NCI-H1105 treated with DMSO at 0.1 percent for 48 hours (cell line): ENCODE measurements at places on chromosomes 11 and 22.

DNA sequence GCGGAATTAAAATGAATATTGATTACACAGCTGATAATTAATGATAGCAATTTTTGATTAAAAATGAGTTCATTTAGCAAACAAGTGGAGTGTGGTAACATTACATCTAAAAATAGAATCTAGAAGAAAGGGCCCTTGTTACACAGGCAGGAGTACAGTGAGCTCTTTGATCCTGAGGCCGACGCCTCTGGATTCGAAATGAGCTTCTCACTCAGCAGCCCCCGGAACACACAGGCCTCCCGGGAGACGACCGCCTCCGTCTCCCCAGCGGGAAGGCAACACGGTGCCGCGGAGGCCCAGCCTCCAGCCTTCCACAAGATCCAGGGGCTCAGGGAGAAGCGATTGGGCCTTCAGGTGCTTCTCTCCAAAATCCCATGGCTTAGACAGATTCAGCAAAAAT, 379.1 kb downstream of the BRD1 start:
- DNase-seq, result no peak

DNA sequence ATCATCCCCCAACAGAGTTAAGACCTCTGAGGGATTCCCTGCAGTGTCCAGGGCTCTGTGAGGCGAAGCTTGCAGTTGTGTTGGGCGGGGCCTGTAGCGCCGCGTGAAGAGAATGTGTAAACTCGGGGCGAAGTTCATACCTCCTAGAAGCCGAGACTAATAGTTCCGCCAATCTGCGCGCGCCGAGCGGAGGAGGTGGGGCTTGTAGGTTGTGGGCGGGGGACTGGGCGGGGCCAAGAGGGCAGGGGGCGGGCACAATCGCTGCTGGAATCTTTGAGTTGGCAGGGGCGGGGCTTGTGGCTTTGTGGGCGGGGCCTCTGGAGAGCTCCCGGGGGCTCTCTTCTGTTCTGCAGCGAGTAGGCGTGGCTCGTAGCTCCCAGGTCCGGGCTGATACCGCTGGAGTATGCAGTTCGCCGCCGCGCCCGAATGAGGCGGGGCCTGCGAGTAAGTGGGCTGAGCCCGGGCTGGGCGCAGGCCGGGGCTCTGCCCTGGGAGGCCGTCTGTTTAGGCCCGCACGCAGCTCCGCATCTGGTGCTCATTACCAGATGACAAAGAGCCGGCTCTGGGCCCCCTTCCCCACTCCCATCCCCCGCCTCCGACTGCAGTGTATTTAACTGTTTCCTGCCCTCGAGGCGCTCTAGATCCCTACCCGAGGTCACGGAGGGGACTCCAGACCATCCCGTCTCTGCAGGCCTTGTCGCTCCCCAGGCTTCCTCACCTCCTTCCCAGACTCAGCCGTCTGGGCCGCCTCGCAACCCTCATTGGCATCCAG, 4.1 kb downstream of the CD248 start:
- DNase-seq, result peak; percentile 95

DNA sequence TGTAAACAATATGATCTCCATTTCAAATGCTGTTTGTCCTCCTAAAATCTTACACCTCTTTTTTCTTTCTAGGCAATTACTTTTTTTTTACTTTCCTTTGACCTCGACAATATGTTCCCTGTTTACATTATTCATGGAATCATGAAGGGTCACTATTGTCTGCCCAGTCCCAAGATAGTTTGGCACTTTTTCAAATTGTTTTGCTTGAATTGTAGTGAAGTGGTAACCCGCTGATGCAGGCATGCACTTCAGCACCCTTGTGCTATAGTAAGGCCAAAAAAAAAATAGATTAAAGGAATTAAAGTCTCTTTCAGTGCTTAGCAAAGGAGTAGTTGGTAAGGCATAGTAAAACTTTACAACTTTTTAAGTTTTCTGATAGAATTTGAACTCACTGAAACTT, 90.9 kb downstream of the PAX6 start:
- no peak for DNase-seq

- peak; percentile 60 for DNase-seq
Measured at GRCh38 chr11:63738720-63739360, 29.7 kb downstream of the ZFTA start.

- no peak for DNase-seq
Measured at GRCh38 chr22:43404673-43405385, 7.0 kb upstream of the MPPED1 start.

- DNase-seq, result peak; percentile 94
Measured at GRCh38 chr11:122895563-122895962, 13.0 kb downstream of the JHY start.

DNA sequence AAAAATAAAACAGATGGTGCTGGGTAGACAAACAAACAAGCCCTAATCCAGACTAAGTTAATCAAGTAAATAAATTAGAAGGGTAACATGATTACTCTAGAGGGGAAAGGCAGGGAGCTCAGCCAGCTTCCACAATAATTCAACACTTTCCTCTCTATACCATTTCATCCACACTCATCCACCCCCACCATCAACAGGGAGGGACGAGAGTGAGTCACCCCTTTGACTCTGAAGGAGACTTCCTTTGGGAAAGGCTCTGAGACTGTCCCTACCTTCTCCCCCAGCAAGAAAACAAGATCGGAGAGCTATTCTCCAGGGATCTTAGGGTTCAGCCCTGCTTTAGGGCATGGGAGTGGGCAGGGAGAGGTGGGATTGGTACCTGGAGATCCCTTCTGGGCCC, 33.1 kb downstream of the TRIM66 start:
- DNase-seq, result no peak

- no peak for DNase-seq
Measured at GRCh38 chr11:17445240-17445795, 31.3 kb downstream of the ABCC8 start.

DNA sequence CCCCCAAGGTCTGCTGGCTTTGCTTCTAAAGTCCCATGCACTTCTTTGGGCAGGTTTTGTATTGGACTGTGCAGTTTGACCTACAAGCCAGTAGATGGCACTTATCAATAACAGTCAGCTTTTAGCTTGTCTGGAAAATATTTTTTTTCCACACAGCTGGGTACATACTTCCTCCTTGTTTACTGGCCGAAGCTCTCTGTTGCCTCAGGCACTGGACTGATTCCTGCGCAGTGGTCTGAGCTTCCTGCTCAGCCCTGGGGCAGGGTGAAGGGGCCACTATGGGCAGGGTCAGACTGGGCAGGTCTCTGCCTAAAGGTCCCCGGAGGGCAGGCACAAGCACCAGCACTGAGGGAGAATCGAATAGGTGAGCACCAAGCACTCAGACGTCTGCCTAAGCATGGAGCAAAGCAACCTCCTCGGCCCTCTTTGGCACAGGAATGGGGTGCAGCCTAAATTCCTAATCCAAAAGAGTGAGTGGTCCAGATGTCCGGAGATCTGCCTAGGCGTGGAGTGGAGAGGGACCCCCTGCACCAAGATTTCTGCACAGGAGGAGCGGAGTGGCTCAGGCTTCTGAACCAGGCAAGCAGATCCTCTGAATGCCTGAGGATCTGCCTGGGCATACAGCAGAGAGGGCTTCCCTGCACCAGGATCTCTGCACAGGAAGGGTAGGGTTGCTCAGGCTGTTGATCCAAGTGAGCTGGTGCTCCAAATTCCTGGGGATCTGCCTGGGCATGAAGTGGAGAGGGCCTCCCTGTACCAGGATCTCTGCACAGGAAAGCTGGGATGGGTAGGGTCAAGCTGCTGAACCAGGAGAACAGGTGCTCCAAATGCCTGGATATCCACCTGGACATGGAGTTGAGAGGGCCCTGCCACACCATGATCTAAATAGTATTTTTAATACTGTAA, 105.9 kb upstream of the C11orf58 start:
- no peak for DNase-seq

DNA sequence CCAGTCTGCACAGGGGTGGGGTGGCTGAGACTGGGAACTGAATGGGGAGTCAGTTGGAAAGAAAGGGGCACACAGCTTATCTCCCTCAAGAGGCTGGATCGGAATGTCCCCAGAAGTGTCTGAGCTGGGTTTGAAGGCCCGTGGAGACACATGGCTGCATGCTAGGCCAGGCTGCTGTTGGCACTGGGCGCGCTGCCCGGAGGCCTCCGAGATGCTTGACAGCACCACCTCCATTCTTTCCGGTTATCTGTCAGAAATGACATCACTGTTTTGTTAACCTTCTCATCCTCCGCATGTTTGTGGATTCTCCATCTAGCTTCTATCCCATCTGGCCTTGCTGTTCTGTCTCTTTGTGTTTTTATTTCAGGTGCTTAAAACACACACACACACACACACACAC, 85.5 kb downstream of the APIP start:
- DNase-seq, result no peak

GRCh38 chr11:36719358-36720107, 121.5 kb upstream of the RAG2 start:
- DNase-seq, result no peak

- DNase-seq, result no peak
Measured at GRCh38 chr11:12158909-12159308, 48.5 kb downstream of the MICAL2 start.

- no peak for DNase-seq
Measured at GRCh38 chr22:23784215-23784732, 2.5 kb upstream of the SMARCB1 start.
